ENCODE measurements at places on chromosomes 3 and 15. TPM values are rescaled to one million over a fixed set of nuclear protein-coding genes. Genes with fewer than 3 reads are reported as not detected.

Gene SNX33
- 2.1 TPM for total RNA-seq

Gene ITGA11
- not detected for total RNA-seq

Gene PLSCR5
- total RNA-seq, result not detected

Gene TMEM108
- not detected for total RNA-seq

Gene ILDR1
- total RNA-seq, result not detected

Gene RBP2
- not detected for total RNA-seq

GRCh38 chr15:24675332-24676144 is at the start of gene NPAP1:
NPAP1 (plus strand) TSS chr15:24675775; CDS start chr15:24675868, 93 bp downstream.
- DNase-seq, result no peak

DNA sequence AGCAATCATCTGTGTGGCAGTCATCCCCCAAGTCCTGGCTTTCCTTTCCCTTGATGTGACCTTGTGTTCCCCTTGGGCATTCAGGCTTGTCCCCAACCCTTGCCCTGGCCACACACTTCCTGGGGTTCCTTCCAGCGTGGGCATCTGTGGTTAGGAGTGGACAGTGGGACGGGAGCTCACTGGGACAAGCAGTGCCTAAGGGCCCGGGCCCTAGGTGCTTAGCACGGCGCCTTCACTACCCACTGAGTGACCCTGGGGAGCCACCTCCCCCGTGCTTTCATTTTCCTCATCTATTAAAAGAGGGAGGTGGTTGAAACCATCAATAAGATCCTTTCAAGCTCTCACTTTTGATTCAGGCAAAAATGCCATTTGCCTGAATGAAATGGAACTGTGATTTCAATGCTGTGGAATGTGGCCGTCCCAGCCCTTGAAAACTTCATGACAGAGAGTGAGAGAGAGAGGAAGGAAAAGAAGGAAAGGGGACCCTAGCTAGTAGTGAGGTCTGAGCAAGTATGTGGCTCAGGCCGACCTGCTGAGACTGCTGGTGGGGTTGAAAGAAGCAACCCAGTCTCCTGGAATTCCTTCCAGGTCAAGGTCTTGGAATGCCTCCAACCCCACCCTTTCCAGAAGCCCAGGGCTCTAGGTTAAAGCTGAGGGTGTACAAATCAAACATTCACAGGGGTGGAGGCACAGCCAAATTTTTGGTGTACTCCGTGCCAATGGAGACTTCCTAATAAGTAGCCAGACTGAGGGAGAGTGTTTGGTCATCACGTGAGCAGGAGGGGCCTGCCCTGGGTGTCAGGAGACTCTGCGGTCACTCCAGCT is 302.9 kb downstream of the TLE3 start:
- DNase-seq, result no peak

DNA sequence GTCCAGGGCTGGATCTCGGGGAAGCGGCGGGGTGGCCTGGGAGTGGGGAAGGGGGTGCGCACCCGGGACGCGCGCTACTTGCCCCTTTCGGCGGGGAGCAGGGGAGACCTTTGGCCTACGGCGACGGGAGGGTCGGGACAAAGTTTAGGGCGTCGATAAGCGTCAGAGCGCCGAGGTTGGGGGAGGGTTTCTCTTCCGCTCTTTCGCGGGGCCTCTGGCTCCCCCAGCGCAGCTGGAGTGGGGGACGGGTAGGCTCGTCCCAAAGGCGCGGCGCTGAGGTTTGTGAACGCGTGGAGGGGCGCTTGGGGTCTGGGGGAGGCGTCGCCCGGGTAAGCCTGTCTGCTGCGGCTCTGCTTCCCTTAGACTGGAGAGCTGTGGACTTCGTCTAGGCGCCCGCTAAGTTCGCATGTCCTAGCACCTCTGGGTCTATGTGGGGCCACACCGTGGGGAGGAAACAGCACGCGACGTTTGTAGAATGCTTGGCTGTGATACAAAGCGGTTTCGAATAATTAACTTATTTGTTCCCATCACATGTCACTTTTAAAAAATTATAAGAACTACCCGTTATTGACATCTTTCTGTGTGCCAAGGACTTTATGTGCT is 527 bp downstream of the B2M start:
- DNase-seq, result peak; percentile 74

DNA sequence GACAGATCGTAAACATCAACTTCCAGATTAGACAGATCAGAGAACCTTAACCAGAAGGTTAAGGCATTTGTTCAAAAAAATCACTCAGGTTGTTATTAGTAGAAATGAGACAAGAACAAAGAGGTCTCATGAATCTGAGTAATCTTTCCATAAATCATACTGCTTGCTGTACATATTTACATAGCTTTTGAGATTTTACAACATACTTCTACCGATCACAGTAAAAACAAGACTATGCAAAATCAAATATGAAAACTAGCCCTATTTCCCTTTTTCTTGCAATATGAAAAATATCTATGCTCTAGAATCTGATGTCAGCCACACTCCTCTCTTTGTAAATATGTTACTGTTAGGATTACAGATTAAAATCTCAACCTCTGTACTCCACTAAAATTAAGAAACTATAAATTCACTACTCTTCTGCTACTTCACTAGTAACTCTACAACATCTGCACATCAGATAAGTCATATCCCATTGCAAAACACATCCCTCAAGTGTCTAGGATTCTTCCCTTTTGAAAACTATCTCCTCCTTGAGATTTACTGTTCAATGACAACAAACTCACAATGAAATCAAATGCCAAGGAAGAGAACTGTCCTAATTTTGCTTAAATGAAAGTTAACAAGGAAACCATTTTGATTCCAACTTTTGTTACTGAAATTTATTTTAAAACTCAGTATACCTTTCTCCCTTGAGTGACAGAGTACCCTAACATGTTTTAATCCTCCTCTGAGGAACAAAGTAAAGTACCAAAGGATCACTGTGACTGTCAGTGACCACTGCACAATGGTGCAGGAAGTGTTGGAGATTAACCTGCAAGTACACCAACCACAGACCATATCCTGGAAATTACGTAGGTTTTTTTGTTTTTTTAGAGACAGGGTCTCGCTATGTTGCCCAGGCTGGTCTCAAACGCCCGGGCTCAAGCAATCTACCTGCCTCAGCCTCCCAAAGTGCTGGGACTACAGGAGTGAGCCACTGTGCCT is 12.8 kb downstream of the DCUN1D1 start:
- peak; percentile 41 for DNase-seq

DNA sequence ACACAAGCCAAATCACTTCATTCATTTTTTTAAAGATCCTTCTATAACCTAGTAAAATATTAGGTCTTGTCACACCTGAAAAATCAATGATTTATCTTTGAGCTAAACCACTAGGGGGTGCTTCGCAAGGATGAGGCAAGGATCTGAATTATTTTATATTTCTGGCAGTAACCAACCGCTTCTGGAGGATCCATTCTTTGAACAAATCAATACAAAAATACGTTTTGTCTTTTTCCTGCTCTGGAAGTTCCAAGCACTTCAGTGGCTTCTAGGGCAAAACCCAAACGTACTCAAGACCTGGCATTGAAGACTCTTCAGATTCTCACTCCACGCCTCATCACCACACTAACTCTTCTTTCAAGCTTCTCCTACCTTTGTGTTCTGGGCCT is 486 bp downstream of the LSG1 start:
- DNase-seq, result peak; percentile 24

DNA sequence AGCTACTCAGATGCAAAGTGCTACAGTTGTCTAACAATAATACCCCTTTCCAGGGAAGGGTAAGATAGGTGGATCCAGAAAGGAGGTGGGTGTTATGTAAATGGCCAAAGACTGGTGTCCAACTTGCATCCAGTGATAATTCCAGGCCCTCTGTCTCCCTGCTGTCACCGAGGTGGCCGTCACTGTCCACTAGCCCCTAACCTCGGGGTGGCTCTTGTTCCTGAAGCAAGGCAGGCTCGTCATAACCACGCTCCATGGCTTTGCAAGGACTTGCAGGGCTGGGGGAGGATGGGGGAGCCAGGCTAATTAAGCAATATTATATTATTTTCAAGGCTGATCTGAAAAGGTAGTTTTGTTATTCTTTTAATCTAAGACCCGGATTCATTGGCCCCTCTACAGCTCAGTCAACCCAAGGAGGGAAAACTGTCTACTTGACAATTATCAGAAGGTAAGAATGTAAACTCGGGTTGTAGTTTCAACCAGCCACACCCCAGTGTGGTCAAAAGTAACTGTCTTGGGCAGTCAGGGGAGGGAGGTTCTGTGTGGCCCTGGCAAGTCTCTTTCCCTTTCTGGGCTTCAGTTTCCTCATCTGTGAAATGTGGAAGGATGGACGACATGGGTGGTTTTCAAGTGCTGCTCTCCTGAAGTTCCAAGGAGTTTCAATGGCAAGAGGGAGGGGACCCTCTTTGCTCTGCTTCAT is 220.1 kb upstream of the BHLHE40 start:
- DNase-seq, result no peak

GRCh38 chr3:2098398-2099027 is at the start of gene CNTN4:
CNTN4 (plus strand) TSS chr3:2098866.
- DNase-seq, result no peak

DNA sequence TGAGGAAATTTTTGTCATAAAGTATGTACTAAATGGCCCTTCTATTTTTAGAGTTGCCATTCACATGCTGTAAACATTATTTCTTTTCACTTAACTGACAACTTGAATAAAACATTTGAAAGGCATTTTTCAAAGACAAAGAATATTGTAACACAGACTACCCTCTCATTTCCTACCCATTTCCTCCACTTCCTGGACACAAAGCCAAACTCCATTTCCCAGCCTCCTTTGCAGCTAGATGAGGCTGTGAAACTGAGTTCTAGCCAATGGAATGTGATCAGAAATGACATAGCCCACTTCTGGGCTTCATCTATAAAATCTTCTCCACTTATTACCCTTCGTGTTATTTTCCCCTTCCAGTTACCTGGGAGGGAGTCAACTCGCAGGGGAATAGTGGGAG is 288.9 kb upstream of the DPH6 start:
- DNase-seq, result no peak

- DNase-seq, result peak; percentile 16
Measured at GRCh38 chr15:96889734-96890480, 559.4 kb downstream of the NR2F2 start.

GRCh38 chr15:90063770-90064247 is 38.5 kb downstream of the IDH2 start:
- DNase-seq, result no peak

GRCh38 chr3:191301017-191301416 is 28.2 kb upstream of the CCDC50 start:
- DNase-seq, result no peak

DNA sequence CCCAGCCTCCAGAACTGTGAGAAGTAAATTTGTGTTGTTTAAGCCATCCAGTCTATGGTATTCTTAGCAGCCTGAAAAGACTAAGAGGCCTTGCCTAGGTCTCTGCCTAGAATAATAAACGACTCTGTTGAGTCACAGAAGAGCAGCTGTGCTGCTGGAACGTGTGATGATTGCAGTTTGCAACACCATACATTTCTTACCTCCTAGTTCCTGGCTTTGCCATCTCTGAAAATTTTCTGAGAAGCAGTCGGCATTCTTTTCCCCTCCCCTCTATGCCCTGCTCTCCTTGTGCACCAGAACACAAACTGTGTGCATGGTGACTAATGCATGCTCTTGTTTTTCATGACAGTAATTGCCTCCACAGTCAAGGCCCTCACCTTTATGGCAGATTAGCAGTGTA is 301.3 kb downstream of the IL20RB start:
- no peak for DNase-seq

DNA sequence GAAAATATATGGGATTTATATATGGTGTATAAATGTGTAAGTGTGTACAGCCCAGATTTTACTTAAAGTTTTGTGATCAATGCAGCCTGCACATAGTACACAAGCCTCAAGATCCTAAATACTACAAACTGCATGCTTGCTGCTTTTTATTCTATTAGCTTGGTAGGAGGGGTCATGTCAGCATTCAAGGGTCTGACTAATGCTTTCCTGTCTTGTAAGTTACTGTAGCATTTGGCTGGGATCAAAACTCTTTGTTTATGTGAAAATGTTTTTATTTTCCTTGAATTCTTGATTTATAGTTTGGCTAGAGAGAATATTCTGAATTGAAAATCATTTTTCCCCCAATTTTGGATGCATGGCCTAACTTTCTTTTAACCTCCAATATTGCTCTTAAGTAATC is 370.9 kb downstream of the NSUN3 start:
- DNase-seq, result no peak

All from CD4-positive, CD25-positive, alpha-beta regulatory T cell (primary cell).